Mammary microvascular endothelial cell (primary cell): ENCODE measurements at places on chromosomes 3 and 15. TPM values are rescaled to one million over a fixed set of nuclear protein-coding genes. Genes with fewer than 3 reads are reported as not detected.

Gene ZNF717
- 1.4 and 3.6 TPM in 2 replicates for total RNA-seq

Gene ZNF619
- total RNA-seq: 3.4 and 3.7 TPM in 2 replicates

Gene GOLGA8A
- total RNA-seq: 1.2 and 2.7 TPM in 2 replicates

Gene TNIK
- total RNA-seq: 6.9 and 7.3 TPM in 2 replicates

Gene CHRM5
- not detected in 2 replicates for total RNA-seq

Gene LSM3
- total RNA-seq: 20.6 and 23.5 TPM in 2 replicates

Gene GYG1
- total RNA-seq: 39.4 and 46.0 TPM in 2 replicates

Gene GLDN
- not detected in 2 replicates for total RNA-seq

Gene DNAH12
- under 0.01 TPM in 2 replicates for total RNA-seq

Gene CIP2A
- total RNA-seq: 27.8 and 29.7 TPM in 2 replicates

Gene HIGD2B
- total RNA-seq: not detected in 2 replicates

Gene CACNA2D2
- 0.05 TPM in 1 of 2 replicates, not detected in the other for total RNA-seq

Gene ZCWPW2
- total RNA-seq: 0.47 TPM in 1 of 2 replicates, not detected in the other

Gene SLC24A5
- total RNA-seq: not detected in 2 replicates

Gene ZNF774
- total RNA-seq: 0.69 and 0.87 TPM in 2 replicates

Gene ARL14
- total RNA-seq: not detected in 2 replicates

Gene SNX4
- 36.3 and 36.5 TPM in 2 replicates for total RNA-seq

Gene ASB7
- total RNA-seq: 7.3 and 8.7 TPM in 2 replicates

Gene NR1I2
- under 0.01 and 0.05 TPM in 2 replicates for total RNA-seq

Gene GNAT1
- 0.13 TPM in 1 of 2 replicates, not detected in the other for total RNA-seq

Gene GOLGA8J
- not detected in 2 replicates for total RNA-seq

Gene ZNF80
- not detected in 2 replicates for total RNA-seq

Gene TBCCD1
- total RNA-seq: 14.5 and 16.3 TPM in 2 replicates

Gene UCN2
- 0.10 TPM in 1 of 2 replicates, not detected in the other for total RNA-seq

Gene MCTP2
- 0.54 and 0.67 TPM in 2 replicates for total RNA-seq

Gene UROC1
- total RNA-seq: not detected in 2 replicates

Gene FGF12
- 6.9 and 7.3 TPM in 2 replicates for total RNA-seq

Gene ROPN1
- not detected in 2 replicates for total RNA-seq

Gene TUSC7
- not detected in 2 replicates for total RNA-seq

Gene NFKBIZ
- 25.7 and 25.8 TPM in 2 replicates for total RNA-seq

Gene SLC22A14
- not detected in 2 replicates for total RNA-seq

Gene CD200R1
- not detected in 2 replicates for total RNA-seq

Gene FGF7
- under 0.01 TPM in 1 of 2 replicates, not detected in the other for total RNA-seq

Gene GABRR3
- not detected in 2 replicates for total RNA-seq

Gene TMOD3
- 40.4 and 44.1 TPM in 2 replicates for total RNA-seq

Gene GORASP1
- total RNA-seq: 48.4 and 71.4 TPM in 2 replicates

Gene B3GALNT1
- total RNA-seq: 32.4 and 37.6 TPM in 2 replicates

Gene IQCF5
- not detected in 2 replicates for total RNA-seq

Gene PARP9
- total RNA-seq: 43.2 and 43.9 TPM in 2 replicates

Gene SCN11A
- not detected in 2 replicates for total RNA-seq

Gene TRPM1
- under 0.01 and 0.60 TPM in 2 replicates for total RNA-seq

Gene CFAP20DC
- 2.4 and 3.3 TPM in 2 replicates for total RNA-seq

Gene CFAP91
- total RNA-seq: 0.20 TPM in 1 of 2 replicates, not detected in the other

Gene SPINK8
- not detected in 2 replicates for total RNA-seq

Gene C3orf85
- total RNA-seq: not detected in 2 replicates

Gene MYLK
- total RNA-seq: 92.5 and 115 TPM in 2 replicates

Gene SERINC4
- 0.05 TPM in 1 of 2 replicates, not detected in the other for total RNA-seq

Gene CNTN6
- total RNA-seq: not detected in 2 replicates

Gene OR5K2
- total RNA-seq: not detected in 2 replicates

Gene MAP2K5
- total RNA-seq: 4.0 and 4.8 TPM in 2 replicates

Gene P2RY12
- total RNA-seq: not detected in 2 replicates

Gene C3orf49
- not detected in 2 replicates for total RNA-seq

Gene CADM2
- not detected in 2 replicates for total RNA-seq

Gene ZIC4
- total RNA-seq: not detected in 2 replicates

Gene NPAP1
- not detected in 2 replicates for total RNA-seq

Gene CERS3
- not detected in 2 replicates for total RNA-seq
